ENCODE measurements at places on chromosomes 11 and 22.

GRCh38 chr11:117901601-117902000, 25.1 kb upstream of the FXYD6 start:
- no peak for DNase-seq

- DNase-seq: no peak
These were observed 119.5 kb upstream of the GRIA4 start for GRCh38 chr11:105490333-105490732.

GRCh38 chr11:27012234-27012921, 18.5 kb downstream of the FIBIN start:
- peak; percentile 25 for DNase-seq

GRCh38 chr11:122681070-122681469, 25.5 kb downstream of the UBASH3B start:
- no peak for DNase-seq

Measured in testis (tissue), 5 donors.